Neuronal stem cell (in vitro differentiated cells): ENCODE measurements at places on chromosomes 7 and 10.
A peak's percentile ranks its signal among the peaks of the same experiment; 100 is the strongest.

GRCh38 chr7:55348502-55348901, 16.6 kb upstream of the LANCL2 start:
- no peak for DNase-seq

DNA sequence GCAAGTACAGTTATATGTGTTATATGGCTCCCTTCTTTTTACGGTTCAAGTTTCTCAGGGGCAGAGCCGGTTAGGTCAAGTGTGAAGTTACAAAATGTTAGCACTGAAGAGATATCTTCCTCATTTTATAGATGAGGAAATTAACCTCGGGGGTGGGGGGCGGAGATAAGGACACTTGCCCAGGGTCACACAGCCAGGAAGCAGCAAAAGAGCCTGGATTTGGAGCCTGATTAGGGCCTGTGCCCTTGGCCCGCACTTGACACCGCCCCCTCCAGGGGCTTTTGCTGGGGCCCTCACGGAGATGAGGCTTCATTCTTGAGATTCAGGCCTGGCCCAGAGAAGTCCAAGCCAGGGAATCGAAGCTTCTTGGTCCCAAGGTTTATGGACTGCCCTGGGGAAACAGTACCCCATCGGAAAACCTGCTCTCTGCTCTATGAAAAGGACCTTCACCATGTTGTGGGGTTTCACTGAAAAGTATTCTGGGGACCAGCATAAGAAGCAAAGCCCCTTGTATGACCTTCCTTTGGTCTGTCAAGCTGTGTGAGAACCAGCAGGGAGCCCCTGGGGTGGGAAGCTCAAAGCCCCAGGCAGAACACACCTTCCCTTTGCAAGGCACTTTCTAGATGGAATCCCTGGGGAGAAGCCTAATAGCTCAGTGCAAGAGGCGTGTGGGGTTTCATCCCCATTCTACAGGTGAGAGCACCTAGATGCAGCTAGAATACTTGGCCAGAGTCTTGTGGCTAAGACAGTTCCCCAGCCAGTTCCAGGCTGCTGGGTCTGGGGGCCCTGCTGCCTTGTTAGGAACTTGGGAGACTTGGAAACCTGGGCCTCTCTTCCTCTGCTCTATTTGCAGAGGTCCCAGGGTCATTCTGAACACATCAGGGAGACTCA, 21.9 kb downstream of the UNC5B start:
- DNase-seq = no peak

DNA sequence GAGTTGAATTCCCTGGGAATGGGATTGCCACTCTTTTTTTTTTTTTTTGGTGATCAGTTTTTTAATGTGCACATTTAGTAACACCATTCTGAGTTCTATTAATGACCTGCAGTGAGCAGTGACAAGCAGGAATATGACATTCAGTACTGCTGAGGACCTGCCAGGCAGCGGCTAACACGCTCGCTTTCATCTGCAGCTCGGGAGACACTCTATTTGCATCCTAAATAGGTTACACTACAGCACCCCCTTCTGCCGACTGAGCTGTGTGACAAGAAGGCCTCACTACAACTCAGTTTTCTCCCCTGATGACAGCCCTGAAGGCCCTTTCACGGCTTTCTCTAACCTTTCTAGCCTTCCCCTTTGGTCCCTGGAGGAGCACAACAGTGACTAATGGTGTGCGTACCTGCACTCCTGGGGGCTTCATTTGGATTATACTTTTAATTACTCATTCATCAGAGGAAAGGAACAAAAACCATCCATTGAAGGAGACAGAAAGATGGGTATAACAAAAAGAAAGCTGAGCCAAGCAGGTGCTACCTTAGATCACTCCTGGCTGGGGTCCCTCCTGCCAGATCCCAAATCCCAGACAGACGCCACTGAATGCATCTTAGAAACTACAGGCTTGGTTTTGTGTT, 872.4 kb downstream of the LRMDA start:
- peak; percentile 65 for DNase-seq

- DNase-seq = no peak
Measured at GRCh38 chr10:15189133-15189885, 20.8 kb upstream of the NMT2 start.

- no peak for DNase-seq
Measured at GRCh38 chr7:74633451-74633921, 24.0 kb upstream of the GTF2I start.

DNA sequence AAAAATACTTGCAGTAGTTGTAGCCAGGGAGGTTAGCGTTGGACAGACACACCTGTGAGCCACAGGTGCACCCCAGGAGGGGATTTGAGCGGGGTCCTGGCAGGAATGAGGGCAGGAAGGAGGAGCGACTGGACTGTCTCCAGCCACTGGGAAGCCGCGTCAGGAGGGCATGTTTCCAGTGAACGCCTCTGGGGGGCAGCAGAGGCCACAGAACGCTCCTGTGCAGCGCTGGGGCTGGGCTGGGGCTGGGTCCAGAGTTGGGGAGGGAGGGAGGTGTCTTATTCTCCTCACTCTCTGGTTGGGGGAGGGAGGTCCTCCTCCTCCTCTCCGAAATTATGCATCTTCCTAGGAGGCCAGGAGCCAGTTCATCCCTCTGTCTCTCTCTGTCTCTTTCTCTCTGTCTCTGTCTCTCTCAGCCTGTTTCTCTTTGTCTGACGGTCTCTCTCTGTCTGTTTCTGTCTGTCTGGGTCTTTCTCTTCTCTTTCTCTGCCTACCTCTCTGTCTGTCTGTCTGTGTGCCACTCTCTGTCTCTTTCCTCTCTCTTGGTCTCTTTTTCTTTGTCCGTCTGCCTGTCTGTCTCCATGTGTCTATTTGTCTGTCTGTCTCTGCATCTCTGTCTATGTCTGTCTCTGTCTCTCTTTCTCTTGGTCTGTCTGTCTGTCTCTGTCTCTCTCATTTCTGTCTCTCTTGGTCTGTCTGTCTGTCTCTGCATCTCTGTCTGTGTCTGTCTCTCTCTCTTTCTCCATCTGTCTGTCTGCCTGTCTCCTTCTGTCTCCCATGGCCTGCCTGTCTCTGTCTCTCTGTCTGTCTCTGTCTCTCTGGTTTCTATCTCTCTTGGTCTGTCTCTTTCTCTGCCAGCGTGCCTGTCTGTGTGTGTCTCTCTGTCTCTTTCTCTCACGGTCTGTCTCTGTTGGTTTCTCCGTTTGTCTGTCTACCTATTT, 9.9 kb upstream of the PSMG3 start:
- peak; percentile 70 for DNase-seq

DNA sequence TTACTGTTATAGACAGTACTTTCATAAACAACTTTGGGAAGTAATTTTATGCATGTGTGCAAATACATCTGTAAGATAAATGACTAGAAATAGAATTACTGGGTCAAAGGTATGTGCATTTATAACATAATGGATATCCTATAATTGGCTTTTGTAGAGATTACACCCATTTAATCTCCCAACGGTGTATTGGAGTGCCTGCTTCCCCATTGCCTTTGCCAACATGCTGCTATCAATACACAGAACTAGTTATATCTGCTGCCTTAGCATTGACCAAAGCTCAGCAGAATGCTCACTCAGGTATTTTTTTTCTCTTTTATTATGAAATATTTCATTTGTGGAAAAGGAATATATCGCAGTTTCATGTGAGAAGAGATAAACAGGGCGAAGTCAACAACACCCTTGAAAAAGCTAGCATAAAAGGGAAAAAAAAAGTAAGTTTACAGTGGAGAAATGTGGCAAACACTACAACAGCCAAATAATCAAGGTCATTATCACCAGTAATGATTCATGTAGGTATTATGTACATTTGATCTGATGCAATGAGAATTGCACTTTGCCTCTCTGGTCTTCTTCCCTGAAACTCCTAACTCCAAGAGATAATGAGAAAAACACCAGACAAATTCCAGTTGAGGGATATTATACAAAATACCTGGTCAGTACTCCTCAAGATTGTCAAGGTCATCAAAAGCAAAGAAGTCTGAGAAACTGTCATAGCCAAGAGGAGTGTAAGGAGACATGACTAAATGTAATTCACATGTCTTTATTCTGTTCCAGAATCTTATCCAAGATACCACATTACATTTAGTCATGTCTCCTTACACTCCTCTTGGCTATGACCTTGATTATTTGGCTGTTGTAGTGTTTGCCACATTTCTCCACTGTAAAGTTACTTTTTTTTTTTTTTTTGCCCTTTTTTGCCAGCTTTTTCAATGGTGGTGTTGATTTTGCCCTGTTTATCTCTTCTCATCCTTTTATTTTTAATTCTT, 36.8 kb downstream of the MARCHF5 start:
- DNase-seq = no peak

DNA sequence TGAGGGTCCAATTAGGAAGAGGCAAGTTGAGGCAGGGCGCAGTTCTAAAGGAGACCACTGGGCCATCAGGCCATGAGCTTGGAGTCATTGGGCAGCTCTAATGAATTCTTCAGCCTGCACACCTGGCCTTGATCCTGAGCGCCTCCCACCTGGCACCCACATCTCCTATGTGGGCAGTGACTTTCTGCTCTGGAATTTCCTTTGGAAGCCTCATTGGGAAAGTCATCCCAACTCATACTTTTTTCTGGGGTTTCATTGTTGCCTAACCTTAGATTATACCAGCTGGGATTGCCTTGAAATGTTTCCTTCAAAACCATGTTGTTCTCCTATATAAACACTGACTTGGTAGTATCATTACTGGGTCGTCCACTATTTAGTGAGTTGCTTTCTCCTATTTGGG, 54.1 kb downstream of the PLPP4 start:
- DNase-seq = no peak

- no peak for DNase-seq
Measured at GRCh38 chr10:87092861-87093631, 1.6 kb downstream of the GLUD1 start.

- no peak for DNase-seq
Measured at GRCh38 chr7:131455546-131455945, 100.9 kb downstream of the PODXL start.

GRCh38 chr7:91459539-91459938, 195.3 kb downstream of the FZD1 start:
- no peak for DNase-seq

DNA sequence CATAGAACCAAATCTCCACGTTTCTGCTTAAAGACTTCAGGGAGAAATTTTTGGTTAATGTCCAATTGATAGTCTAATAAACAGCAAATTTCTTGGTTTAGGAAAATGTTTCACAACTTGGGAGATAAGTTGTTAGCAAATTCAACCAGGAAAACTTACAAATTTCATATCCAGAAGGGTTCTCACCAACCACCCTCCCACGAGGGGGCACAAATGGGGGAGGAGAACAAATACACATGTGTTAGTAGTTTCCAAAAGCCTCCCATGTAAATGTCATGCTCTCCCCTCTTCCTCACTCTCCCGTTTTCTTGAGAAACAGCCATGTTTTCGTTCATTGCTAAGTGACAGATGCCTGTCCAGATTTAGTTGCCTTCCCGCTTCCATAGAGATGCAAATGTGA, 10.5 kb downstream of the DOCK4 start:
- DNase-seq = no peak

DNA sequence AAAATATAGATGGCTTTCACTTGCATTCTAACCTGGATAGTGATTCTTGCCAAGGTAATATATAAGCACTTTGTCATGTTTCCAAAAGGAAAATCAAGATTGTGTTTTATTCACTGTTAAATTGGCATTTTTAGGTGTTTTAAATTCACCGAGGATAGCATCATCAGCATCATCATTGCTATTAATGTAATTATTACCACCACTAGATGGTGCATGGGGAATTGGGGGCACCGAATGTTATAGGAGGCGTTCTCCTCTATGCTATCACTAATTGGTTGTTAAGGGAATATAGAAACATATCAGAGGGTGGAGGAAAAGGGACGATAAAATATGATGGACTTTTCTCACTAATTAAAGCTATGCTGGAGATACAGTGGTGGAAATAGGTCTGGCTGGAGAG, 95.5 kb downstream of the CELF2 start:
- DNase-seq = no peak

GRCh38 chr7:30148951-30149459, 14.2 kb downstream of the MTURN start:
- no peak for DNase-seq

GRCh38 chr7:50121286-50121685, 28.2 kb upstream of the ZPBP start:
- no peak for DNase-seq

DNA sequence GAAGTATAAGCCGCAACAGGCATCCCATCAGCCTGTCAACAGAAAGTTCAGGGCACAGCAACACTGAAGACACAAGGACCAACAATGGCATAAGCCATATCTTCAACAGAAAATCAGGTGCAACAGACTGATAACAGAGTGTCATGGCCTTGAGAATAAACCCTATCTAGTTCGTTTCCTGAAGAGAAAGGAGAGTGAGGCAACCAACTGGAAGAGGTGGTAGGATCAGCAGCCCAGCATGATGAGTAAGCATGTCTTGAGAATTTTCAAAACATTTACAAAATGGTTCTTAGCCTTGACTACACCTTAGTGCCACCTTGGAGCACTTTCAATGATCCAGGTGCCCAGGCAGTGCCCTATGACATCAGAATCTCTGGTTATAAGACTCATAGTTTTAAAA, 290.2 kb upstream of the SEMA3C start:
- no peak for DNase-seq

DNA sequence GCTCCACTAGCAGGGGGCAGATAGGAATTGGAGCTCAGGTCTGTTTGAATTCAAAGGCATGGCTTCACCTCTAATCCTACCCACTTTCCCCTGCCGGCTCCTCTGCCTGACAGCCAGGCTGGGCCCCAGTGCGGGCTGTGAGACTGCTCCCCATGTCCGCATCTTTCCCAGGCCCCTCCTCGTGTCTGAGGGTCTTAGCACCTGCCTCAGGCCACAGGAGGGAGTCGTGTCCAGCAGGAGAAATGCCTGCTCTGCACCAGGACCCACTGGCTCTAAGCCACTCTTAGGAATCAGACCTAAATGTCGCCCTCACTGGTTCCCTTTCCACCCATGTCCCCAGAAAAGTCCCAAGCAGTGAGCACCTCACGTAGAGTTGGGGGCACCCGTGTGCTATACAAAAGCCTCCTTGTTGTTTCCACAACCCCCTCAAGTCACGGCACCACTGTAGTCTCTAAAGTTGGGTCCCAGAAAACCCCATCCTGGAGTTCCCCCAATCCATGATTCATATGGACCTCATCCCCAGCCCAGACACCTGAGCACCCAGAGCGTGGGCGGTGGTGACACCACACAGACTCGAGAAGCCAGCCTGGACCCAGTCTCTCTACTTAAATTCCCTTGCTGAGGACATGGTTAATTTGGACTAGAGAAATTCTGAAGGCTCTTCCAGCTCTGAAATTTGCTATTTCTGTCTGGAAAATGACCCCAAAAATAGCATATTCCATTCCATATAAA, 466.4 kb upstream of the ZMIZ1 start:
- DNase-seq = no peak

DNA sequence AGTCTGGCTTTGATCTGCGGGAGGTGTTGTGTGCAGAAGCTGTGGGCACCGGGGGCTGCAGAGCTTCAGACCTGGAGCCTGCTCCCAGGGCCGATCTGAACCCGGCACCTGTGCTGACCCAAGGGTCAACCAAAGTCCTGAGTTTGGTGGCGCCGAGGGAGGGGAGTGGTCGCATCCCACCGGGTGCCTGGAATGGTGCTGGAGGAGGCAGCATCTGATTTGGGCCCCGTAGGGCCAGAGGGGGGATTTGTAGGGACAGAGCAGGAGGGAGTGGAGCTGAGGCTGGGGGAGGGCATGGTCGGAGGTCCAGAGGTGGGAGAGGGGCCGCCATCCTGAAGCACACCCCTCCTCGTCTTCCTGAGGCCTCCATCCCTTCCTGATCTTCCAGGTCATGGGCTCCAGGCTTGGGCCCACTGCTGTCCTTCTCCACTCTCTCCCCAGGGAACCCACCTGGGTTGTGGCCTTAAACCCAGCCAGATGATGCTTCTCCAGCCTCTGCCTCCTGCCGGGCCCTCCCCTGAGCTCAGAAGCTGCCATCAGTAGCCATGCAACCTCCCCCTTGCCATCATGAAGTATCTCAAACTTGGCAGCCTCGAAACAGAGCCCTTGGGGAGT, 112.9 kb downstream of the LHPP start:
- DNase-seq = no peak

- no peak for DNase-seq
Measured at GRCh38 chr10:112394475-112394875, 20.6 kb downstream of the ACSL5 start.
